Stimulated activated CD8-positive, alpha-beta memory T cell treated with anti-CD3 and anti-CD28 coated beads, Interleukin-2, amount 100 ng/mL, for 1 hour (primary cell): ENCODE measurements at places on chromosomes 7 and 10.

DNA sequence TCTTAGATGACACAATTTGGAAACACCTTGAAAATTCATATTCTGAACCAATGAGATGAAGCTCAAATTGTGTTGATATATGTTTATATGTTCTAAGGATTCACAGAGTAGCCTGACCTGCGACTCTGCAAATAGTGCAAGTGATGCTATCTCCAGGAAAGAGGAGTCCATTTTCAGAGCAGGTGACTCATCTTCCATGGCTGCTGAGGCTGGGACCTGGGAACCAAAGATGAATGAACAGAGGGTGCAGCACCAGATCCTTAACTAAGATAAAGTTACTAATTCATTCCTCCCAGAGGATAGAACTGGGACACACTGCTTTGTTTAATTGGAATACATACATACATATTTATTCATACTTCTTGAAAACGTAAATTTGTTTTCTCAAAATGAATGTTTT is 240.6 kb upstream of the SEMA3C start:
- DNase-seq: no peak

DNA sequence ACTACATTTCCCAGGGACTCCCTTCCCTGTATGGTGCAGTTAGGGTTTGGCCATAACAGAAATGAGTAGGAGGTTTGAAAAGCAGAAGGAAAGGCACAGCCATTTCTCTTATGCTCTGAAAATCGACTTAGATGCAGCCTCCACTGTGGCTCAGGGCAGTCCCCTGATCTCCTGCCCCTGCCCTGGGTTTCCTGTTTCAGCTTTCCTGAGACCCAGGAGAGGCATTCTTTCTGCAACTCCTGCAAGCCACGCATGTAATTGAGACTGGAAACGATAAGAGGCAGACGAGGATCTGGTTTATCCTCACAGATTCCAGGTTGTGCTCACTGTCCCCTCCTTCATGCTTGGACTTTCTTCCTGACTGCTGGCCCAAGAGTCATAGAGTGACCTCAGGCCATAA is 461.2 kb upstream of the VSTM2A start:
- no peak for DNase-seq

- DNase-seq: no peak
Measured at GRCh38 chr10:5963071-5963470, 14.3 kb downstream of the IL15RA start.

DNA sequence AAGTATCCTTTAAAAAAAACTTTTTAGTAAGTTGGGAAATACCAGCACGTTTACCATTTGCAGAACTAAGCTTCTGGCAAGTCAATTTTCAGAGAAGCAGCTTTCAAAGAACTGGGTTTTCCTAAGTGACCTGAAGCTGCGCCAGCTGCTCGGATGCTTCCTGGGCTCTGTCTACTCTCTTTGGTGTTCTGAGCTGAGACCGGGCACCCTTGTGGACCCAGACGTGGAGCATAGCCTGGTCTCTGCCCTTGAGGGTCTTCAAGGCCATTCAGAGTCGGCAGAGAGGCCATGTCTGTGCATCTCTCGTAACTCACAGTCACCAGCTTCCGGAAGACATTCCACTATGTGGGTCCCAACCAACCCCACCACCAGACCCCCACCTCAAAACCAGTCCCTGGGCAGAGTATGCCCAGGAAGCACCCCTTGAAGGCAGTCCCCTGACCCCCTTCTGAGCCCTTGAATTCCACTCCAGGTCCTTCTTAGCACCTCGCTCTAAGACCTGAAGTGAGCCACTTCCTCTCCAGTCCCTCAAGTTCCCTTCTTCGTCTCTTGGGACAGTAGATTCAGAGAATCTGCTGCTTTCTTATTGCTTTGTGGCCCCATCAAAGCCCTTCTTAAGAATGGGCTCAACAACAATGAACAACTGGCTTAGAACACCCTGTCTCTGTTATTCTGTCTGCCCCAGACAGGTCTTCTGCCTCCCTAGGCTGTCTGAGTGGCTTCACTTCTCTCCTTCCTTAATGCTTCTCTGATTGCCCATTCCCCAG is 8.5 kb downstream of the CALML5 start:
- no peak for DNase-seq

GRCh38 chr10:110368556-110368955 is 63.8 kb upstream of the SMNDC1 start:
- DNase-seq: no peak

DNA sequence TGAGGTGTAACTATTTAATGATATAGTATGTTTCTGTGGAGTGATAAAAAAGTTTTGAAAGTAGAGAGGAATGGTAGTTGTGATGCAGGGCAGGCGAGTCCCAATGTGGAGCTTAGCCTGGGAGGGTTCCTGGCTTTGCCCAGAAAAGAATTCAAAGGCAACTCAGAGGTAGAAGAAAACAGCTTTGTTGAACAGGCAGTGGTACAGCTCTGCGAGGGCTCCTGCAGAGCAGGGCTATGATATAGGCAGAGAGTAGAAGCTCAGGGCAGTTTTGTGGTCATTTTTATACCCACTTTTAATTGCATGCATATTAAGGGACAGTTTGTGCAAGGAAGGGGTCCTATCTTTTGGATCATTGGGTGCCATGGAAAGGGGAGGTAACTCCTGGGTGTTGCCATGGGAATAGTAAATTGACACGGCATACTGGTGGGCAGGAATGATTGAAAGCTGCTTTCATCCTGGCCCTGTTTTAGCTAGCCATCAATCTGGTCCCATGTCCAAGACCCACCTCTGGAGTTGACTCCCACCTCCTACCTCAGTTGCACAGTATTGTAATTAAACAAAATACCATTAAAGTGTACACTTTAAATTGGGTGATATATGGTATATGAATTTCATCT is 12.4 kb downstream of the CYP2C8 start:
- no peak for DNase-seq

DNA sequence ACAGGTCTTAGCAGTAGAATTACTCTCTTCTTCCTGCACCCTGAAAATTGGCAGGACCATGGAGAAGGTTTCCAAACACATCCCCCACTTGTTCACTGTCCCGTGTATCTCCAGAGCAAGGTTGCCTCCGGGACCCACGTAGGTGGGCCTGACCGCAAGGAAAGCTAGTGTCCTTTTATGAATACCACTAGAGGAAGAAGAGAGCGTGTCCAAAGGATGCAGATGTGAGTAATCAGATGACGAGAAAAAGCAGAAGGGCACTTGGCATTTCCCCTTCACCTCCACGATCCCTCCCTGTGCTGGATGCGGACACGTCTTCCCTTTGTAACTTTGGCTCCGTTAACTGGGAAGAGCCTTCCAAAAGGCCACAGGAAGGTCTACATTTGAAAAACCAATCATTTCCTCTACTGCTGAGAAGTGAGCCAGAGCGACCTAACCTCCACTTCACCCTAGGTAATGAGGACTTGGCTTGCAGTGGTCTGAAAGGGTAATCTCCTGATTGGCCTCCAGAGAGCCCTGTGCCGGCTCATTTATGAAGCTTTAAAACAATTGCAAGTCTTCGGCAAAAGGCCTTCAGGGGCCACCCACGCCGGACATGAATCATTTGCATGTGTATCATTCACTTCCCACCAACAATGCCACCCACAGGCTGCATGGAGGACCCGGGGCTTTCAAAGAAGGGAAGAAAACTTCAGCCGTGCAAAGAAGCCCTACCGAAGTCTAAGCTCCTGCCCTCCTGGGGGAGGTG is 55.4 kb downstream of the LYZL1 start:
- no peak for DNase-seq

- DNase-seq: no peak
Measured at GRCh38 chr7:148763622-148764021, 64.9 kb downstream of the CUL1 start.

- no peak for DNase-seq
Measured at GRCh38 chr10:13904064-13904463, 317.3 kb downstream of the PRPF18 start.

DNA sequence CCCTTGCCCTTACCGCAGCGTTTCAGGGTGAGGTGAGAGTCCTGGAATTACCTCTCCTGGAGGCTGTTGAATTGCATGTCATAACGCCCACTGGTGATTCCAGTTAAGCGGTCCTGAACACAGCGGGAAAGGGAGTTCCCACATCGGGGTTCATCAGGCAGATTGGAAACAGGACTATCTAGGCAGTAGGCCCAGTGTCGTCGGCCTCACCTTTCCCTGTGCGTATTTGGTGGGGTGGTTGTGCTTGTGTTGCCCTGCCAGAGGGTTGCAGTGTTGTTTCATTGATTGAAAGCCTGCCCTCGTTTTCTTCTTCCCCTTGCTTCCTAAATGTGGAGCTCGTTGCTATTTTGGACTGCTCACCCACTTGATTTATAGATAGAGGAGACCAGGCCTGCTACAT is 10.6 kb upstream of the SUN1 start:
- DNase-seq: no peak

DNA sequence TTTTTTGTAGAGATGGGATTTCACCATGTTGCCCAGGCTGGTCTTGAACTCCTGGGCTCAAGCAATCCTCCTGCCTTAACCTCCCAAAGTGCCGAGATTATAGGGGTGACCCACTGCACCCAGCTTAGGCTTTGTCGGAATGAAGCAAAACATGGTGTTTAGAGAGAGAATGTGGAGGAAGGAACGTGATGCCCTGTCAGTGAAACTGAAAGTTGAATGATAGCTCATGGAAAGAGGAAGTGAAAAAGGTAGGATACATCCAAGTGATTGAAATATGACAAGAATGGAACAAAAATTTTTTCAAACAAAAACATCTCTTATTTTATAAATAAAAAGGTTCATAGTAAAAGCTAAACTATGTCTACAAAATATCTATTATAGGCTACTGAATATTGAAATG is 5.9 kb downstream of the AKAP9 start:
- DNase-seq: no peak

GRCh38 chr7:43735403-43735801 is 6.1 kb upstream of the COA1 start:
- no peak for DNase-seq

GRCh38 chr7:23410446-23411183 is 59.7 kb downstream of the IGF2BP3 start:
- DNase-seq: no peak

DNA sequence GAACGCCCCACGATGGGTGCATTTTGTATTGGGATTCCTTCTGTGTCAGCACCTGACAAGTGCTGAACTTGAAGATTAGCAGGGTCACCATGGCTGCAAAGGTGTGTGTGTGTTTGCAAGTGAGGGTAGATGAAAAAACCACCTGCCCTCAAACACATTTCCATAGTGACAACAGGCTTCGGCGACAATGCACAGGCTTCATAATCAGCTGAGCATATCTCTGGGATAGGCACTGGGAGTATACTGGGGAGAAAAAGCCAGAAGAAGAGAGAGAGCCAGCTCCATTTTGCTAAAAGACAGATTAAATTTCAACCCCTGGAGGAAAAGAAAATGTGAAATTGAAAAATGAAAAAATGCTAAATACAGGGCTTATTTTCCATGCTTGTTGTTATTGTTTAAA is 656.1 kb downstream of the INHBA start:
- no peak for DNase-seq

- DNase-seq: no peak
Measured at GRCh38 chr7:36244429-36244828, 91.4 kb downstream of the EEPD1 start.

GRCh38 chr10:24908793-24909423 is 43.5 kb downstream of the PRTFDC1 start:
- DNase-seq: no peak

GRCh38 chr10:2079603-2080078 is 342.3 kb upstream of the ADARB2 start:
- no peak for DNase-seq

- DNase-seq: no peak
Measured at GRCh38 chr10:10644676-10645385, 372.8 kb upstream of the CELF2 start.

DNA sequence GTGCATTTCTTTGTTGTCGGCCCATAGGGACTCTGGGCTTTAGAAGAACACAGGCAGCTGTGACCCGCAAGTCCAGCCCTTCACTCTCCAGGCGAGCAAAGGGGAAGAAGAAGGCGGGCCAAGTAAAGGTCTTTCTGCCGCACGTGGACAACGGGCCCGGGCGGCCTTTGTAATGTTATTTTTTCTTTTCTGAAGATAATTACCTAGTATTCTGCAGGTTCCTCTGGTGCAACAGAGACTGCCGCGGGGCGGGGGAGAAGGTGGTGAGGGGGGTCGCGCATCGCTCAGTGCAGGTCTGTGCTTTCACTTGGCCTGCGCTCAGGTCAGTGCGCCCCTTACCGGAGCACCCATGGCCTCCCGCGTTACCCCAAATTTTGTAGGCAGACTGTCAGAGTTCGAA is 7.1 kb upstream of the TBX20 start:
- no peak for DNase-seq

GRCh38 chr10:74022926-74023629 is 25.2 kb downstream of the VCL start:
- no peak for DNase-seq

DNA sequence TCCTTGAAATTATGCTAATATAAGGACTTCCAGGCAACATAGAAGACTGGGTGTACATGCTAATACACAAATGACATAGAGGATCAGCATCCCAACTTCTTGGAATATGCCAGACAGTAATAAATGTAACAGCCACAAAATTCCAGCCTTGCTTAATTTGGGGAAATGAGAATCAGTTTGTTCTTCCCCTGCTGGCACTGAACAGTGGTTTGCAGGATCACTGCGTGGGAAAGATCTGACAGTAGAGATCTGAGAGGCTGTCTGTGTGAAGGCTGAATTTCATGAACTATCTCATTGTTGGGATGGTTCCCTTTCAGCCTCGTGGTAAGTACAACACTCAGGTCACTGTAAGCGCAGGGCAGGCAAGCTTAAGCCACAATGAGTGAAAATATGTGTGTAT is 1078.0 kb downstream of the LRMDA start:
- DNase-seq: no peak

DNA sequence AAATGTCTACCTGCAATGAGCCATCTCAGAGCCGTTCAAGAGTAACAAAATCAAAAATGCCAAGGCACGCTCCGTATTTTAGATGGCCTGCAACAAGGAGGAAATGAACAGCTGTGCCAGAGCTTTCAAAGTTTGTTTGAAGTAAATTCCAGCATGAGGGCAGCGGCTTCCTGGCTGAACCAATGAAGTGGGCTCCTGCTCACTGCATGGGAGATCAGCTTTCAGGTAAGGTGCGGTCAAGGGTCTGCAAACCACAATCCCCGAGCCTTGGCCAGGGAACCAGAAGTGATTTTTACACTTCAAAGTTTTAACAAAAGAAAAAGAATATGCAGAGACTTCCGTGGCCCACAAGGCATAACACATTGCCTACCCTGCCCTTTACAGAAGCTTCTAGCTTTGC is 120.6 kb downstream of the DIP2C start:
- DNase-seq: no peak

DNA sequence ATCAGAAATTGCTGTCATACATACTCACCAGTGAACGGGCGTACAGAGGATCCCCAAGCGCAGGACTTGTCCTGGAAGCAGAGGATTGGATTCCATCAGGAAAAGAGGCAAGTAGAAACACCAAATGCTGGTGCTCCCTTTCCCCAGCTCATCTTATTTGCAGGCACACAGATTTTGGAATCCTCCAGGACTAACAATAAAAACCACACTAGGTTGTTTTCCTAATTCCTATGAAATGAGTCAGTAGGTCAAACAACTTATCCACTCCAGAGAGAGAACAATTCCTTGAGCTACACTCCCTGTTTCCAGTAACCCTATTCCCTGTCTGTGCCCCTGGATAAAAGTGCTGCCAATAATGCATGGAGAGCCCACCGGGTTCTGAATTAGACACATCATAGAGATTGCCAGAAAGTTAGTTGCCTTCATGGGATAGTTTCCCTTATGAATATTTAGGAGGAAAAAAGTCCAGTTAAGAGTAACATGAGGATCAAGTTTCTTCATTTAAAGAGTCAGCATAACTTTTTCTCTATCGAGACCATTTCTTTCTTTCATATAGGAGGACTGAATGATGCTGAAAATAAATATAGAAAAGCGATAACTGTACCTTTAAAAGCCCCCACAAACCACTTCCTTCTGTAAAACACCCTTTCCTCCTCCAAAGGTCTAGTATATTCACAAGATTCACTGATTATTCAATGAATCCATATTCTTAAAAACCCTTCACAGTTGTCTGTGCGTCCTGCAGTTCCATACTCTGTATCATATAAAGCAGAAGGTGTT is 178.3 kb upstream of the KLF14 start:
- no peak for DNase-seq
